ENCODE measurements at places on chromosomes 4 and X.

- no peak for DNase-seq
Measured at GRCh38 chr4:13750594-13750993, 123.1 kb upstream of the BOD1L1 start.

GRCh38 chr4:74087481-74087880 lies 11.5 kb downstream of the CXCL2 start:
- DNase-seq, result no peak

GRCh38 chrX:57528670-57529255 lies 63.0 kb upstream of the ZXDB start:
- DNase-seq, result no peak

- no peak for DNase-seq
Measured at GRCh38 chr4:170697845-170698244, 608.1 kb upstream of the AADAT start.

DNA sequence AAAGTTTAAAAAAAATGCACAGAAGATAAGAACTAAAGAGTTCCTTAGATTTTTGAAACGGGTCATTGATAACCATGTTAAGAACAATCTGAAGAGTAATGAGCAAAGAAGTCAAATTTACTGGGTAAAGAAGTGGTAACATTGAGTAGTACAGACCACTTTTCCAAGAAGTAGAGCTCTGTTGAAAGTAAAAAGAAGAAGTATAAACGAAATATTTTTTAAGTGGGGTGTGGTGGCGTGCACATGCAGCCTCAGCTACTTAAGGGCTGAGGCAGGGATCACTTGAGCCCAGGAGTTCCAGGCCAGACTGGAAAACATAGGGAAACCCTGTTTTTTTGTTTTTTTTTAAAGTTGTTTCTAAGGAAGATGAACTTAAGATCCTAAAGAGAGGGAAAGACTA lies 68.5 kb downstream of the UBA6 start:
- no peak for DNase-seq

GRCh38 chr4:39539089-39539611 lies 11.9 kb upstream of the UGDH start:
- no peak for DNase-seq

GRCh38 chr4:20299515-20299914 lies 47.8 kb downstream of the SLIT2 start:
- DNase-seq, result peak; percentile 36

DNA sequence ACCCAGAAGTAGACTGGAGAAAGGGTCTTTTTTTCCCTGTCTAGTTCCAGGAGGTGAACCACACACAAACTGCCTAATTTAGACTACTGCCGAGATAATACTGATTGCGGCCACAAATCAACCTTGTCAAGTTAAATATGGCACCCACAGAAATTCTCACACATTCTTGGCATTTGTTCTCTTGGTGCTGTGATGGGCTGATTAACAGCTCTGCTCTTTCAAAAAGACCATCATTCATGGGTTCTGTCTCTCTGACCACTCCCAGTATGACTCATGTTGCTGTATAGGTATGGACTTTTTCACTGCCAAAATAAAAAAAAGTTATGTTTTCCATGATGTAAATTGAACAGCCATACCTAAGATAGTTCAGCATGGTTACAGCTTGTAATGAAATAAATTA lies 1003.5 kb upstream of the LCORL start:
- DNase-seq, result peak; percentile 32

- no peak for DNase-seq
Measured at GRCh38 chr4:8370835-8371595, 69.5 kb downstream of the ACOX3 start.

GRCh38 chr4:169640261-169640870 lies 20.0 kb downstream of the CLCN3 start:
- peak; percentile 88 for DNase-seq

- DNase-seq, result no peak
Measured at GRCh38 chrX:40467454-40467853, 113.3 kb upstream of the ATP6AP2 start.

GRCh38 chr4:112109360-112110058 lies 35.7 kb upstream of the FAM241A start:
- peak; percentile 18 for DNase-seq

GRCh38 chr4:19214591-19215186 lies 1037.0 kb upstream of the SLIT2 start:
- DNase-seq, result peak; percentile 70

- no peak for DNase-seq
Measured at GRCh38 chrX:145532176-145532780, 285.0 kb downstream of the SPANXN1 start.

GRCh38 chr4:165971933-165972332 lies 98.9 kb downstream of the TLL1 start:
- DNase-seq, result peak; percentile 30

- DNase-seq, result no peak
Measured at GRCh38 chr4:47791965-47792364, 45.9 kb downstream of the CORIN start.

DNA sequence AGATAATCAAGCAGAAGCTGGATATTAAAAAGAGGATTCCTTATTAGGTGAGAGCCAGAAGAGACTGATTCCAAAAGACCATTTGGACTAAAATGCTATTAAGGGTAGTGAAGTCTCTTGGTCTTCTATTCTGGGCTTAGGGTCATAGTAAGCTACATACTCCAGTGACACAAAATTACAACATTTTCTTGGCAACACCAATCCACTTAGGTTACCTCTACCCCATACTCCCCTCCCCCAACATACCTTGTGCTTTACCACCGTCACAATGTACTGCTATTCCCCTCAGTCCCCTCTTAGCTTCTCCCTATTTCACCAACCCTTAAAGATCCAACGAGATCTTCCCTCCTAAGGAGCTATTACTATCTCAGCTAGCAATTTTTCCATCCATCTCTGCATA lies 11.4 kb downstream of the RLIM start:
- DNase-seq, result no peak

DNA sequence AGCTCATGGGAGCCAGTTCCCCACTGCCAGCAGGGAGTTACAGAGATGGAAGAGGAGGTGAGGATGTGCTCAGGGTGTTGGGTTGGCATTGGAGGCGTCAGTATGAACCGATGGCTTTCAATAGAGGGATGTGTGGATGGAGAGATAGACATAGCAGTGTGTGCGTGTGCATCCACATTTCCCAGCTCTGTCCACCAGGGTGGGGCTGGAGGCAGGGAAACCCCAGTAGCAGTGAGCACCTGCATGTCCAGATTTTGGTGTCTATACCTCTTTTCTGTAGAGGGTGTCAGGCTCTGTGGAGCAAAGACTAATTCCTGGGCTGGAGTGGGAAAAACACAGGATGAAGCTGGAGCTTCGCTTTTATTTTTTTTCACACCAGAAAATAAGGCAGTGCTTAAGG lies 37.2 kb upstream of the HGFAC start:
- DNase-seq, result no peak

DNA sequence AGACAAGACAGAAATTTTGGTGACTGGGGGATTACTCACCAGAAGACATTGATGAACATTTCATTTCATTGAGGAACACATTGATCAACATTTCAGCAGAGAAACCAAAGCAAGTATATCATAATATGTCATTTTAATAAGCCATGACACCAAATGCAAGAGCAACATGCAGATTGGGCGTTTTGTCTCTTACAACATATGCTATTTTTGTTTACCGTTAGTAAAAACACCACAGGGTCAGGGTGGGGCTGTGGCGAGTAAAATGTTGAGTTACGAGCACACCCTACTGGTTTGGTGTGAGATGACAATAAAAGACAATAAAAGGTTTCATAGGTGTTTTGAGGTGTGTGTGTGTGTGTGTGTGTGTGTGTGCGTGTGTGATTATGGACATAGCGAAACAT lies 294.5 kb downstream of the PDGFC start:
- peak; percentile 92 for DNase-seq

All from fibroblast of skin of abdomen (primary cell).